ENCODE measurements at places on chromosomes 2 and 18.

DNA sequence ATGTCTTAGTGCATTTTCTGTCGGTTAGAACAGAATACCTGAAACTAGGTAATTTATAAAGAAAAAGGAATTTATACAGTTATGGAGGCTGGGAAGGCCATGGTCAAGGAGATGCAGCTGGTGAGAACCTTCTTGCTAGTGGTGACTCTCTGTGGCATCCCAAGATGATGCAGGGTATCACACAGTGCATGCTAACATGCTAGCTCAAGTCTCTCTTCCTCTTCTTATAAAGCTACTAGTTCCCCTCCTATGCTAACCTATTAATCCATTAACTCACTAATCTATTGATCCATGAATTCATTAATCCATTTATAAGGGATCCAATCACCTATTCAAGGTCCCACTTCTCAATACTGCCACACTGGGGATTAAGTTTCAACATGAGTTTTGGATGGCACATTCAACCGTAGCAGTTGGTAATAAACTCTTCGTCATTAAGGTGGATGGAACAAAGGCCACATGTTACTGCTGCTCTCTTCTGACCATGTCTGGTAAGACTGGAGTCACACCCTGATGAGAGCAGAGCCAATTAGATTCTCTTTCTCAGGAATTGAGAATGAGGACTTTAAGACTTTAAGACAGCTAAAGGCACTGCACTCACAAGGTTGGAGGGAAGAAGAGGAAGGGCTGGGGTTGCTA is 211.6 kb upstream of the SMAD7 start:
- DNase-seq: no peak

- no peak for DNase-seq
Observed at GRCh38 chr2:98507891-98508708, 63.4 kb downstream of the INPP4A start.

DNA sequence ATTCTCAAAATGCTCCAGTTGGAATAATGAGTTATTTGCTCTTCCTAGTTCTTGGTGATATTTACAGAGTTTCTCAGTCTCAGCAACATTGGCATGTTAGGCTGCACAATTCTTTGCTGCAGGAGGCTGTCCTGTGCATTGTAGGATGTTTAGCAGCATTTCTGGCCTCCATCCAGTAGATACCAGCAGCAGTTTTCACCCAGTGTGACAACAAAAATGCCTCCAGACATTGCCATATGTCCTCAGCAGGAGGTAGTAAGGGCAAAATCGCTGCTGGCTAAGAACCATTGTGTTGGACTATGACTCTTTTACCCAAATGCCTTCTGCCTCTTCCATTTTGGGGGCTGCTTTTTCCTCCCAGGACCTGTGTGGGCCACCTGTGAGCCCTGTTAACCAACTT is 50.4 kb downstream of the PAX8 start:
- no peak for DNase-seq

GRCh38 chr2:18055290-18055689 is 176.8 kb downstream of the KCNS3 start:
- DNase-seq: no peak

- DNase-seq: no peak
Observed at GRCh38 chr2:43399515-43400264, 173.3 kb upstream of the ZFP36L2 start.

DNA sequence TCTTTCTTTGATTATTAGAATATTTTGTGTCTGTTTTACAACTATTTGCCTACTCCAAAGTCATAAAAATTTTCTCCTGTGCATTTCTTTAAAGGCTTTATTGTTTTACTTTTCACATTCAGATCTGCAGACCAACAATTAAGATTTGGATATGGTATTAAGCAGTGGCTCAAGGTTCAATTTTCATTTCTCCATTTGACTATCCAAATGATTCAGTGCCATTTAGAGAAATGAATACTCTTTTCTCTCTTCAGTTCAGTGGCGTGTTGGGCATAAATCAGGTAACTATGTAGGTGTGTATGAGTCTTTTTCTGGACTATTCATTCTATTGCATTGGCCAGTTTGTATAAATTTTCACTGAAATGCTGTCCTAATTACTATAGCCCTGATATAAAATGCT is 57.3 kb upstream of the IL1R1 start:
- DNase-seq: no peak

DNA sequence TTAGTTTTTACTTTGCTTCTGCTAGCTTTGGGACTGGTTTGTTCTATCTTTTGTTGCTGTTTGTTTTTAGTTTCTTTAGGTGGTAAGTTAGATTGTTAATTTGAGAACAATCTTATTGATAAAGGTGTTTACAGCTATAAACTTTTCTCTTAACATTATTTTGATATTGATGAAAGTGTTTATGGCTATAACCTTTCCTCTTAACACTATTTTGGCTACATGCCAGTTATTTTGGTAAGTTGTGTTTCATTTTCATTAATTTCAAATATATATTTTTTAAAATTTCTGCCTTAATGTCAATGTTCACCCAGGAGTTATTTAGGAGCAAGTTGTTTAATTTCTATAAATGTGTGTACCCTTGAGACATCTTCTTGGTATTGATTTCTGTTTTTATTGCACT is 229.6 kb upstream of the SYT4 start:
- no peak for DNase-seq

- DNase-seq: no peak
Observed at GRCh38 chr2:88608184-88608583, 19.1 kb downstream of the EIF2AK3 start.

DNA sequence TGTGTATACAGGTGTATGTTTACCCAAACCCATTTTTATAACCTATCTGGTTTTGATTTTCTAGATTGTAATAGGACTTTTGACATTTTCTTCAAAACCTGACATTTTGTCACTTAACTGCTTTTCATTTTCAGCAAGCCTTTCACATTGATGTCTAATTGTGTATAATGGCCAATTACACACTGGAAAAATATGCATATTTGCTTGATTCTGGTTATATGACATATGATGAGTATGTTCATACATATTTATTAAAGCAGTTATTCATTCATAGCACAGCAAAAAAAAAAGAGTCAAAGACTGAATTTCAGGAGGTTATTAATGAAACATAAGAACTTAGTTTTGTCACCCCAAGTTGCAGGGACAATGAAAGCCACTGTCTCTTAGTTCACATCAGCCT is 307.7 kb upstream of the TNP1 start:
- no peak for DNase-seq

- DNase-seq: no peak
Observed at GRCh38 chr2:3223080-3223923, 154.3 kb downstream of the EIPR1 start.

- no peak for DNase-seq
Observed at GRCh38 chr2:219514196-219514761, at the start of gene ASIC4. ASIC4 (plus strand) TSS chr2:219514482; CDS start chr2:219514725, 243 bp downstream.

DNA sequence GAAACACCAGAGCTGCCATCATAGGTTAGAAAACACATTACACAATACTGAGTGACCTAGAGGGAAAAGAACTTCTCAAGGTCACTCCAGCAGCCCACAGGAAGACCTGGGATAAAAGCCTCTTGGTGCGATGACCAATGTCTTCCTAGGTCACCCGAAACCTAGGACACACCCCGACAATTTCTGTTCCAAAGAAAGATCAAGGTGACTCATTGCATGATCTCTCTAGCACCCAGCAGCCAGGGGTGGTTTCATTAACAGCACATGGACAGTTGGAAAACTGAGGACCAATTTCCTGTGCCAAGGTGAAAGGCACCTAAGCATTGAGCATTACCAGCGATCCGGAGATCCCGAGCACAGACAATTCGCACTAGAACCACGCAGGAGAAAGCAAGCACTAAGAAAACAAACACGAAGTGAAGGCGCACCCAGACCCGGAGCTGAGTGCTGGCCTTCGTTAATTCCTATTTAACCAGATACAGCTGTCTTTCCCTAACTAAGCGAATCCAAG is 1.5 kb downstream of the CACNB4 start:
- DNase-seq: peak; percentile 49

DNA sequence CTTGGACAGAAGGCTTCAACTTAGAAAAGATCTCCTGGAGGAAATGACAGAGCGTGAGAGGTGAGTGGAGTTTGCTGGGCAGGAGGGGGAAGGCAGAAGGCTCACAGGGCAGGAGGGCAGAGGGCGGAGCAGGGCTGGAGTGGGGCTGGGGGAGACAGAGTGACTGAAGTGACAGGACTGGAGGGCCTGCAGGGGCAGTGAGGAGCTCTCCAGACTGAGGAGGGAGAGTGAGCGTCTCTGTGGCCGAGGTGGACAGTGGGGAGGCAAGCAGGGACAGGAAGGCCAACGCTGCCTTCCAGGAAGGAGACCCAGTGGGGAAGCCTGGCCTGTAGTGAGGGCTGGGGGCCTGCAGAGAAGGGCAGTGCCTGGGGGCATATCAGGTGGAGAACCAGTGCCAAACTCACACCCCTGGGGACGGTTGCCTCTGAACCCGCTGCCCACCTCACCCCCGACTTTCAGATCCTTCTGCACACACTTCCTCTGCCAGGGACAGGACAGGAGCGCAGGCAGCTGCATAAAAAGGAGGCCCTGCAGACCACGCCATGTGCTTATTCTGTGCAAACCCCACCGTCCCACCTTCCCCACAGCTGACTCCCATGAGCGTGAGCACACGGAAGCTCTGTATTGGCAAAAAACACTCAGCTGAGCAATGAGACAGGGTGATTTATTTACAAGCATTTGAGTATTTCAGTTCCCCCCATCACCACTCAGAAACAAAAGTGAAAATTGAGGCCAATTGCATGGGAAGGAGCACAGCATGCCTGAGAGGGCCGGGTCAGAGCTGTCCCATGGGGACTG is 244.3 kb downstream of the FAM210A start:
- no peak for DNase-seq

GRCh38 chr2:152566728-152567069 is 150.6 kb downstream of the PRPF40A start:
- DNase-seq: no peak

DNA sequence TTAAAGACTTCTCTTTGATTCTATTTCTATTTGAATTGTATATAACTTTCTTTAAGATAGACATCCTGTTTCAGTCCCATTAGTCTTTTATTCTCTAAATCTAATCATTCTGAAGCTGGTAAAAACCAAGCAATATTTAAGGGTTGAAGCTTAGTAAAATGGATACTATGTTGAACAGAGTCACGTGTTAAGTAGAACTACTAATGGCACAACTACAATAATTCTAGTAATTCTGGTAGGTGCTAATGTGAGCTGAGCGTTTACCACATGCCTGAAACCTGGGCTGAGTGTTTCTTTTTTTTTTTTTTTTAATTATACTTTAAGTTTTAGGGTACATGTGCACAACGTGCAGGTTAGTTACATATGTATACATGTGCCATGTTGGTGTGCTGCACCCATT is 8.9 kb upstream of the AFF3 start:
- no peak for DNase-seq

GRCh38 chr2:223060201-223060825 is 8.3 kb downstream of the KCNE4 start:
- DNase-seq: no peak

GRCh38 chr18:42442656-42443055 is 487.6 kb downstream of the PIK3C3 start:
- DNase-seq: no peak

- no peak for DNase-seq
Observed at GRCh38 chr2:214902286-214902685, 92.8 kb upstream of the BARD1 start.

- DNase-seq: no peak
Observed at GRCh38 chr2:28193630-28194403, 198.8 kb upstream of the FOSL2 start.

DNA sequence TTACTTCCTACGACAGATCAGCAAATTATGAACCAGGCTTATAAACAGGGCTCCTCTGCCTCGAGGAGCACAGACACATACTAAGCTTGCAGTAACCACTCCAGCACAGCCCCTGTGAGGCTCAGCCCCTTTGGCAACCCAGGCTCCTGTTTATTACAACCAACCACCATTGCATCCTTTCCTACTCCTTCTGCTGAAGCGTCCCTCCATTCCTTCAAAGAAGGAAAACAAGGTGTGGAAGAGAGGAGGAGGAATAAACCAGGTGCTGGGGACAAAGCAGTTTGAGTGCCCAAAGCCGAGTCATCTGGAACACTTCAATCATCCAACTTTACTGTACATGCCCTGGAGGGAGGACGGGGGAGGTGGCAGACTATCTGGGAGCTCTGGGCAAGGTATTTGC is 87.2 kb upstream of the MGAT4A start:
- DNase-seq: no peak

GRCh38 chr2:191247381-191248057 is 2.3 kb downstream of the MYO1B start:
- DNase-seq: no peak

GRCh38 chr2:178859730-178860129 is 52.5 kb upstream of the TTN start:
- DNase-seq: no peak

DNA sequence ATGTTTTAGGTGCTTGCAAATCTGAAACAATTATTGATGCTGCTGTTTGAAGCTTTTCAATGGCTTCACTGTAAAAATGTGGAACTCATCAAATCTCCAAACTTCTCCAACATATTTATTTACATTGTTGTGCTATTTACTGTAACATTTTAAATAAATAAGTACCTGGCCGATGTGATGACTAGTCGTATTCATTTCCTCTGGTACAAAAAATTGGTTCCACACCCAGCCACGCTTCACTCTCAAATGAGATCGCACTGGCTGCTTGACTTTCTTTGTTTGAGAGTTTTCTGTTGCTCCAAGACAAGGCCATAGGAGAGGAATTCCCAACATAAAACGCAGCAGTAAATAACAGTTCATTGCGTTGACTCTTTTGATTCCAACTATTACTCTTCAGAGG is 32.0 kb downstream of the CDH19 start:
- no peak for DNase-seq

GRCh38 chr2:135063210-135063609 is 11.1 kb downstream of the RAB3GAP1 start:
- DNase-seq: no peak

DNA sequence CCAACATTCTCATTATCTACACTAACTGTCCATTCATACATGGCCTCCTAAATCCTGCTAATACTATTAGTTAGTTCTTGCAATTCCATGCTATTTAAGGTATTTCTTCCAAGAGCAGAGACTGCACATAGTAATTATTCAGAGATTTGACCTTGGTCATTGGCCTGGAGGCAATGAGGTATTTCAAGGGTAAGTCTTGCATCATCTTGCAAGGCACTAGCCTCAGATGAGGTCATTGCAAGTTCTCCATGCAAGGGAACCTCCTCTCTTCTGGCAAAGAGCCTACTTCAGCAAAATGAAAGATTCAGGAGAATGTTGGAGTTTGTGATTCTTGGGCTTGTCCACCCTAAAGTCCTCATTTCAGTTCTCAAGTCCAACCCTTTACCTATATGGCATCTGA is 48.5 kb upstream of the IKZF2 start:
- DNase-seq: no peak

GRCh38 chr2:111923276-111923804 is 24.9 kb downstream of the MERTK start:
- peak; percentile 66 for DNase-seq

GRCh38 chr2:195820867-195821565 is 164.0 kb downstream of the SLC39A10 start:
- DNase-seq: no peak

DNA sequence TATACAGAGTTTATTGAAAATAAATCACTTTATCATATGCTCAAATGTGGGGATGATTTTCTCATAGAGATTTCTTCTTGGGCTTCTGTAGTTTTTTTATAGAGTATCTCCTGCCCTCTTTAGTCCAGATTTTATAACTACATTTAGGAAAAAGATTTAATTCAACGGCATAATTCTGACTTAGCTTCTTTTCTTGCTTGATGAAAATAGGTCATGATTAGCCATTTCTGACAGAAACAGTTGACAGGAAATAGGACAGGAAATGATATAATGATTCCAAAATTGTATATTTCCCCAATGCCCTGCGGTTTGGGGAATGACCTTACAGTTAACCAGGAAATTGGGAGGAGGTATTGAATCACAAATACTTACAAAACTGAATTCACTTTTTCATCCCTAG is 1531.9 kb upstream of the ACVR2A start:
- DNase-seq: no peak

GRCh38 chr2:240472078-240472790 is 36.8 kb downstream of the GPC1 start:
- peak; percentile 38 for DNase-seq

Data from right forelimb (tissue), 1 donor.